Activated CD8-positive, alpha-beta memory T cell treated with anti-CD3 and anti-CD28 coated beads, Interleukin-2, amount 10 ng/mL, durations not matched to agents 7 days and 5 days (primary cell): ENCODE measurements at places on chromosomes 2 and 18. TPM values are rescaled to one million over a fixed set of nuclear protein-coding genes. Genes with fewer than 3 reads are reported as not detected.

DHRS9 gene
- total RNA-seq = not detected

CXCR1 gene
- 0.54 TPM for total RNA-seq

GLI2 gene
- 1.3 TPM for total RNA-seq

ZSWIM2 gene
- total RNA-seq = not detected

FARSB gene
- 33.1 TPM for total RNA-seq

PER2 gene
- 9.1 TPM for total RNA-seq

MBOAT2 gene
- total RNA-seq = 8.8 TPM
